NCI-H226 (cell line): ENCODE measurements at places on chromosomes 7 and 10.

- DNase-seq, result peak; percentile 25
Measured at GRCh38 chr10:133292919-133293809, 15.5 kb downstream of the TUBGCP2 start.

GRCh38 chr10:13921941-13922340 is 335.2 kb downstream of the PRPF18 start:
- DNase-seq, result no peak

DNA sequence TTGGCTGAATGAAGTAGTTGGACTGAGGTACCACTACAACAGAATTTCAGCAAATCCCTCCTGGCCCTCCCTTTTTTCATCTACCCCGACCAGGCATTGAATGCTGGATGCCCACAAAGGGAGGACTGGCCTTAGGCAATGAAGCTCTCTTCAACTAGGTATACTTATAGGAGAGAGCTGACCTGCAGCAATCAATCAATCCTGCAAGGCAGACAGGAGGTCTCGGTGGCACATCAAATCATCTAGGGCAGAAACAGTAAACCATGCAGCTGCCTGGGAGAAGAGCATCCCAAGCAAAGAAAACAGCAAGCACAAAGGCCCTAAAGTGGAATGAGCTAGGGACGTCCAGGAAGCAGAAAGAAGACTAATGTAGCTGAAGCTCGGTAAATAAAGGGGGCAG is 2.4 kb upstream of the ABRAXAS2 start:
- no peak for DNase-seq

DNA sequence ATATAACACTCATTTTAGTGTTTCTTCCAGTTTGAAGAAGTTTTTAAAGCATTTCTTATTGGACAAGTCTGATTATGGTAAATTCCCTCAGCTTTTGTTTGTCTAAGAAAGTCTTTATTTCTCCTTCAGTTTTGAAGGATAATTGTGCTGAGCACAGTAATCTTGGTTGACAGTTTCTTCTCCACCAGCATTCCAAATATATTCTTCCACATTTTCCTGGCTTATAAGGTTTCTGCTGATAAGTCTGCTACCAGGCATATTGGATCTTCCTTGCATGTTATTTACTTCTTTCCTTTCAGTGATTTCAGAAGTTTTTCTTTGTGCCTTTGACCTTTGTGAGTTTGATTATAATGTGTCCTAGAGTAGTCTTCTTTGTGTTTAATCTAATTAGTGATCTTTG is 210.7 kb downstream of the ADK start:
- no peak for DNase-seq

DNA sequence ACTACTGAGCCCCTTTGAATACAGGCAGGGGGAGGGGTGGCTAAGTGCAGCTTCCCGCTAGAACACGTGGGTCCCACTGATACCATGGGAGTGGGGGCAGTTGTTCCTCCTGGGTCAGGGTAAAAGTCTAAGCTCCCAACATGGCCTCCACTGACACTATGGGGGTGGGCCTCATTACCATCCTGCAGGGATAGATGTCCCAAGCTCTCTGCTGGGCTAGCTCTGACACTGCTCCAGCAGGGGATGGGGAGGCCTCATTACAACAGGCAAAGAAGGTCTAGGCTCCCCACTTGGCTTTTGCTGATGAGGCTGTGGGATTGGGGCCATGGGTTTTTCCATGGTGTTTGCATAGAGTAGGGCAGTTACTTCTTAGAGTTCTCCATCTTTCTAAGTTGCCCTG is 51.5 kb downstream of the STK17A start:
- DNase-seq, result no peak
